ENCODE measurements at places on chromosomes 12 and 14.

DNA sequence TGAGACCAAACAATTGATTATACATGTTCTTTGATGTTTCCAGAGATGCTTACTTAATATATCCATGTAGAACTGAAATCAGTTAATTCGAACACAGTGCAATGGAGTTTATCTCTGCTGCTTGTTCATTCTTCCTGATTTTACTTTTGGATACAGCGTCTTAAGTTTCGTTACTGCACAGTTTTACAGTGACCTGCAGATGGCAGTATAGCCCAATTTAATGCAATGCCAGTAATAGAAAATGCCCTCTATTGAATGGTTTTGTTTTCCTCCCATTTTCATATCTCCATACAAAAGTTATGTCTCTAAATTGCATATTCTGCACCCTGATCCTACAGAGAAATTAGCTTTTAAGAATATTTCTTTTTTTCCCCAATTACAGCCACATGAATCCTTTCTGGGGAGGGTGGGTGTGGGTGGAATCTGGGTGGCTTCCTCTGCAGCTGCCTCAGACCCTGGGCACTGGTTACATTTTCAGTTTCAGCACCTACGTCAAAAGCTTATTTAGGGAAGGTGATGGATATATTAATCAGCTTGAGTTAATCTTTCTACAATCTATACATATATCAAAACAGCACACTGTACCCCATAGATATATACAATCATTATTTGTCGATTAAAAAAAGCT is 101.1 kb upstream of the DCD start:
- ATAC-seq = no peak

DNA sequence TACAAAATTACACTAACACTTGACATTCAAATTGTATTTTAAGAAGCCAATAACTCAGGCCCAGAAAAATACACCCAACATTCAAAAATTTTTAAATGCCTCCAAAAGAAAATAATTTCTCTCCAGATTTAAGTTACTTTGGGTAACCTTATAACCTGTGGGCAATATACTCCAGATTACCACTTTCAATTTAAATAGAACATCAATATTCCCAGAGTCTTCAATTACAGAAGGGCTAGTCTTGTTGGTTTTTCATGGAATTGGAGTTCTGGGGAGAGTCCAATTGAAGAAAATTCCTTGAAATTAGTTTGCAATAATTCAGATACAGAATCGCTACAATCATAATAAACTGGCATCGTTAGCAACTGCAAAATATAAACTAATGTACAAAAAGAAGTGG is 2.0 kb downstream of the PPP4R3A start:
- no peak for ATAC-seq

- no peak for ATAC-seq
Measured at GRCh38 chr12:24880732-24881131, 68.2 kb downstream of the BCAT1 start.

GRCh38 chr12:57005980-57006808 is at the start of gene ZBTB39:
ZBTB39 (minus strand) TSS chr12:57006546; CDS start chr12:57004917, 1,629 bp downstream.
- ATAC-seq = peak; percentile 90

DNA sequence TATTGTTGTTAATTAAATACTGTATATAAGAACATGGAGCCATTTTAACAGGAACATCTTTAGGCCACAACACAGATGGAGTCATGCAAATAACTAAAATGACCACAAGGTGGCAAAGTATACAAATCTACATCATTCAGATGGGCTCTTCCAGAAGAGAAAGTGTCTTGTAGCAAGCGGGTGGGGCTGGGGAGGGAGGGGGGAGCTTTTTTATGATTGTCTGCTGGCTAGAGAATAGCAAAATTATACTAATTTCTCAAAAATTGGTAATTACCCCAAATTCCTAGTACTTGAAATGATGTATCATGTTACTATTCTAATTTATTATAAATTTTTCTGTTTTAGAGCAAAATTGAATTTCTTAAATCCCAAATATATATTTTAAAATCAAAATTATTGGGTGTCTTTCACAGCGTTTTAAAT is 378.7 kb downstream of the PRKD1 start:
- peak; percentile 63 for ATAC-seq

DNA sequence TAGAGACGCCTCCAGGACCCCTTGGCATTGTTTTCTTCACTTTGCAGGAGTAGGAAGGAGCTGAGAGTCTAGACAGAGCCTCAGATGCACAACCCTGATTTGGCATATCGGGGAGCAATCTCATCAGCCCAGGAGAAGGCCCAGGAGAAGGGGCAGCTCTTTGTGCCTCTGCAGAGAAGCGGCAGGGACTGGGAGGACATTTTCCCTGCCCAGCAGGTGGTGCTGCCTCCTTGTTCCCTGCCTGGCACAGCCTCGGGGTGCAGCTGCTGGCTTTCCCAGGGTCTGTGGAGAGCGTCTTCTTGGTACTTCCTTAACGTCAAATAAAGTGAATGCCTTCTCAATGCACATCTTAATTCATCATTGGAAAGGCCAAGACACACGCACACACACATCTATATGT is 419.5 kb downstream of the TMEM121 start:
- ATAC-seq = peak; percentile 59

GRCh38 chr12:25761356-25761755 is 197.1 kb upstream of the RASSF8 start:
- no peak for ATAC-seq

DNA sequence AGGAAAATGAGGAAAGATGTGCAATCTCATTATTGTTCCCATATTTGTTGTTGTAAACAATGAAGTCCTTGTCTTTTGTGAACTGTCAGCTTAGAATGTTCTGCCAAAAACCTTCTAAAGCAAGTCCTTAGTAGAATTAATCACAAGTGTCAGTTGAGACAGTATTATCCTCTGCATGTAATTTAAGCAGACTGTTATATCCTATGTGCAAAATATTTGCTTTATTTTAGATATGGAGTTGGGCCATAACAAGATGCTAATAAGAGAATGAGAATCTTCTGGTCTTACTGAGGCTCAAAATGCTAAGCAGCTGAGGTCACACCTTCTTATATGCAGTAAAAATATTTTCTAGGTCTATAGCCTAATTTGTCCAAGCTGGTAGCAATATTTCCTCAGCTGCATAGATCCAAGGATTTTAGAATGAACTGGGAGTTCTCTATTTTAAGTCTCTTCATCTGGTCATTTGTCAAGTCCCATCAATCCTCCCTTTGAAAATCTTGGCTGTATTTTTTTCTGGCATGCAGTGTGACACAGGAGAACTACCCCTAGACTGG is 222.3 kb upstream of the NAV3 start:
- peak; percentile 86 for ATAC-seq

GRCh38 chr14:22502007-22502406 is 87.0 kb downstream of the DAD1 start:
- no peak for ATAC-seq

DNA sequence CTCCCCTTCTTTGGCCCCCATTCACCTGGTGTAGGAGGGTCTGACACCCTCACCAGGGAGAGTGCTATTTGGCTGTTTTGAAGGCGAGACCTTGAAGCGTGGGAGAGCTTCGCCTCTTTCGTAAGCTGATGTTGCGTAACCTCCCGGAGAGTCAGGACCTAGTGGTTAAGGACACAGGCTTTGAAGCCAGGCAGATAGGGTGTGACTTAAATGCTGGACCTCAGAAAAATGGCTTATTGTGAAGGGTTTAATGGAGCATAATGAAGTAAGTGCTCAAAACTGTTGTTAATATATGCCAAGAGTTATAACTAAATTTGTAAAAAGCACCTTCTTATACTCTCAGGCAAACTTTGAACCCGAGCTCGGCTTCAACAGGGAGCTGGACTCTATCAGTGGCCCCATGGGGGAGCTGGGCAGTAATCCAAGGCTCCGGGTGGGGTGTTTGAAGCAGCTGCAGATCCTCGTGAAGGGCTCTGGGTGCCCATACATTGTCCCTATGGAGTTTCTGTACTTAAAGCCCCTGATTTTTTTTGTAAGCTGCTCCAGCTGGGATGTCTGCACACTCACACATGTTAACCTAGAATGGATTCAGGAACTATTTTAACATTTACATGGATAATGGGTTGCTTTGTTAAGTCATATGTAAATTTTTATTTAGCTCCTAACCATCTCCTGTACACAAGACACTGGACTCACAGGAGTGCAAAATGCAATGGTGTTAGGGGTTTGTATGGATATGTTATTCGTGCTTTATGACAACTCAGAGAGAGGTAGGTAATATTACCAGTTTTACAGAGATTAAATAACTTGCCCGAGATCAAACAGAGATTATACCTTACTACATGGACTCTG is 26.0 kb downstream of the PPFIBP1 start:
- peak; percentile 24 for ATAC-seq

GRCh38 chr14:60225265-60225664 is 23.8 kb upstream of the PPM1A start:
- ATAC-seq = no peak

- ATAC-seq = peak; percentile 33
Measured at GRCh38 chr12:14567351-14568162, at the start of gene PLBD1. PLBD1 (minus strand) TSS chr12:14567883; CDS start chr12:14567696, 187 bp downstream.

DNA sequence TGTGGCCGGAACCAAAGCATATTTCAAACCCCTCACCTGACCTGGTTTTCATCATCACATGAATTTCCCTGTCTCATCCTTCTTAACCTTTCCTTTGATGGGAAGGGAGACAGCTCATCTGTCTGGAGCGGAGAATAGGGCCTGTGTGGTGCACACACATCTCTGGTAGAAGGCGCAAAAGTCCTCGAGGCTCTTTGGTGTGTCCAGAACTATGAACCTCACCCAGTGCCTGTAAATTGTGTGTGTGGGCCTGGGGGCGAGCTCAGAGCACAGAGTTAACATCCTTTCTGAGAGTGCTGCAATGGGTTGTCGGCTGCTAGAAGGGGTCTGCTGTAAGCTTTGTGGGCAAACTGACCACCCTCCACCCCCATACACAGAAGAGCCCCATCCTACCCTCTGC is 749 bp downstream of the GALNT6 start:
- ATAC-seq = no peak

DNA sequence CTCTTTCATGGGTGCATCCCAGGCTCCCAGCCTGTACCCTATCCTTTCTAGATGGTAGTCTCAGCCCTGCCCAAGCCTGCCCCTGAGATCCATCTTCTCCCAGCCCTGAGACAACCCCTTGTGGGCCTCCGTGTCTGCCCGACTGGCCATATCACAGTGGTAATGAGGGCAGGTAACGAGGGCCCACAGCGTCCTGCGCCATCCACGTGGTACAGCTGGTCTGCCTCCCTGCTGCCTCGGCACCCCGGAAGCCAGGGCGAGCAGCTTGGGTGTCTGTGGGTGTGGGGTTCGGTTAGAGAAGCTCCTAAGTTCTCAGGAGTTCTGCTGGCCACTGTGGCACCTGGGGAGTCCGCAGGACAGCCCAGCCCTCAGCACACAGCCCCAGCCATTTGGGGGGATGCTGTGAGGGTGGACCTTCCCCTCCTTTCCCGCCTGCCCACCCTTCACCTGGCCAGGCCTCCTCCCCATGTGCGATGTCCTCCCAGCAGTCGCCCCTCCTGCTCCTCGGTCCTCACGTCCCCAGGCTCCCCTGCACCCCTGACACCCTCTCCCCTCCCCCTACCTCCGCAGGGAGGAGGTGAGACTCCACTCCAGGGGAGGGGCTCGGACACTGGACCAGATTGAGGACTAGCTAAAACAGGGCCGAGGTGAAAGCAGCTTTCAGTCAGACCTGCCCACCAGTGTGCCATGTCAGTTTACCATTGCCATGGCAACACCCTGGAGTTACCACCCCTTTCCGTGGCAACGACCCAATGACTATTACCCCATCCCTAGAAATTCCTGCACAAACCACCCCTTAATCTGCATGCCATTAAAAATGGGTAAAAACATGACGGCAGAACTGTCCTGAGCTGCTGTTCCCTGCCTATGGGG is 69.0 kb downstream of the KIF26A start:
- ATAC-seq = peak; percentile 54

- ATAC-seq = peak; percentile 65
Measured at GRCh38 chr12:66678338-66679275, at the start of gene GRIP1. GRIP1 (minus strand) TSS chr12:66679076; CDS start chr12:66678904, 172 bp downstream.

GRCh38 chr14:99188731-99189191 is 83.2 kb downstream of the BCL11B start:
- ATAC-seq = peak; percentile 24

DNA sequence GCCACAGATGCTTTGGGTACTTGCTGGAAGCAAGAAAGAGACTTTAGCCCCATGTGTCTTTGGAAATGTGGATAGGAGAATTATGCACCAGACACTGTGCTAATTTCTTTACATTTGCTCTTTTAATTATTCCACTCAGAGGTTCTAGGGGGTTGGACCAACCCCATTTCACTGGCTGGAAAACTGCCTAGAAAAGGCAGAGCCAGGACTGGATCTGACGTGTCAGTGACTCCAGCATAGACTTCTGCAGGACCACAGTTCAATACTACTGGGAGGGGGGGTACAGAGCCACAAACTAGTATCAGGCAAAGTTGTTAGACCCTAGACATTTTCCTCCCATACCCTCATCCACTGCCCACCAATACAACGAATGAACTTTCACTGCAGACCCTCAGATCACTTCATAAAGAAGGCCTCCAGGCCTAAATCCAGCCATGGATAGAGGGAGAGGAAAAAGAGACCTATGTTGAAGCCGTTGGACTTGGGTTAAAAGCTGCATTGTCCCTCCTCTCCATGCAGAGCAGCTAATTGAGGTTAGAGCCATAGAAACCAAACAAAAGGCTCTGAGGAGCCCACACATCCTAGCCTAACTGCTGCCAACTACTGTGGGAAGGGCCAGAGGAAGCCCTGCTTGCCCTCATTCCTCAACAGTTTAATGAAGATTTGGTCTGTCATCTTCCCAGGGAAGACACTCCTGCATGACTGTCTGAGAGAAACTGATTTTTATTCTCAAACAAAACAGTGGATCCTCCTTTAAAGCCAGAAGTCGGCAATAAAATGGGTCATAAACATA is 68.7 kb downstream of the STON2 start:
- peak; percentile 47 for ATAC-seq

DNA sequence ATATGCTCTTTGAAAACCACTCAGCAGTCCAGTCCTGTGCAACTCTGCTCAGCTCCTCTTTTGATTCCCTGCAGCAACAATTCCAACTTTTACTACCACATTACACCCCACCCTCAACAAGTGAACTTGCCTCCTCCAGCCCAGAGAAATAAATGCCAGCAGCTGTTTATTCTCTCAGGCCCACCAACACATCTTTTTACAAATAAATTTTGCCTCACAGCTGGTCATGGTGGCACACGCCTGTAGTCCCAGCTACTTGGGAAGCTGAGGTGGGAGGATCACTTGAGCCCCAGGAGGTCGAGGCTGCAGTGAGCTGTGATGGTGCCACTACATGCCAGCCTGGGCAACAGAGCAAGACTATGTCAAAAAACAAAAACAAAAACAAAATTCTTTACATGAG is 9.8 kb downstream of the SNX6 start:
- no peak for ATAC-seq

GRCh38 chr14:86788224-86788623 is 1204.8 kb downstream of the GALC start:
- ATAC-seq = no peak

DNA sequence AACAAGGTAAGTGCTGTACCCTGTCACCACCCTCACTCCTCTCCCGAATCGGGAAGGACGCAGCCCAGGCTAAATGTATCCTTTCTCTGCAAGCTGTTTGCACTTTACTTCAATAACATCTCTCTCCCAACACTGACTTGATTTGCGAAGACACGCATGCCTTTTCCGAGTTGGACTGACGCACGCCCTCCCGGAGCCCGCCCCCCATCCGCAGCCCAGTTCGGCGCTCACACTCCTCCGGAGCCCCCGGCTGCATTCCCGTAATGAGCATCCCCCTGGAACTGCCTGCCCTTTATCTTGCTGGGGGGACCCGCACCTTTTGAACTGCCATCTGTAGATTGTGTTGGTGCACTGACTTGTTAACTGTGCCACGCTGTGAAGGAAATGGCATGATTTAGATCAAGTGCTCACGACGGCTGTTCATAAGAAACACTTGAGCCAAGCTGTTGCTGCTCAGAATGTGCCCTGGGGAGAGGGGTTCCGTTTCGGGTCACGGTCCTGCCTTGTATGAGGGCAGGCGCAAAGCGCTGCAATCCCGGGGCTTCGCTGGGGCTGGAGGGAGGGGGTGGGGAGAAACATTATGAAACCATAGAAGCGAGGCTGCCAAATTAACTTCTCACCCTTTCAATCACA is 176.6 kb upstream of the CDKN3 start:
- ATAC-seq = peak; percentile 73
